ENCODE measurements at places on chromosomes 12 and 14. TPM values are rescaled to one million over a fixed set of nuclear protein-coding genes. Genes with fewer than 3 reads are reported as not detected.

DNA sequence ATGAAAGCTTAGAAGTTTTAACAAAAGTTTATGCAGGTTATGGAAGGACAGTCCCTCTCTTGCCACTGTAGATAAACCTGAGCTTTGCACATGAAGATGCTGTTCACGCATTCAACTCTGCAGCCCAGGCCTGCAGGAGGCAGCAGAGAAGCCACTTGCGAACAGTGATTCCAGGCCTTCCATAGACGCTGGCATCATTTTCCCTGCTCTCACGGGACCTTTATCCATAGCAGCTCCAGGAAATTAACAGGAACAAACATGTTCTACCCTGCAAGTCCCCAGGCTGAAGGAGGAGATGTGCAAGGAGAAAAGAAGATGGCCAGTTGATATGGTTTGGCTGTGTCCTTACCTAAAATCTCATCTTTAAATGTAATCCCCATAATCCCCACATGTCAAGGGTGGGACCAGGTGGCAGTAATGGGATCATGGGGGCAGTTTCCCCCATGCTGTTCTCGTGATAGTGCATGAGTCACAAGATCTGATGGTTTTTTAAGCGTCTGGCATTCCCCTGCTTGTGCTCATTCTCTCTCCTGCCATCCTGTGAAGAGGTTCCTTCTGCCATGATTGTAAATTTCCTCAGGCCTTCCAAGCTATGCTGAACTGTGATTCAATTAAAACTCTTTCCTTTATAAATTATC, 2.0 kb downstream of the ERP27 start:
- no peaks in the 10 kb centered on the region for H3K27me3 ChIP-seq
- H3K27ac ChIP-seq = no peak overlapping the region
- no peaks in the 10 kb centered on the region for H3K4me1 ChIP-seq
- no peak for DNase-seq

DNA sequence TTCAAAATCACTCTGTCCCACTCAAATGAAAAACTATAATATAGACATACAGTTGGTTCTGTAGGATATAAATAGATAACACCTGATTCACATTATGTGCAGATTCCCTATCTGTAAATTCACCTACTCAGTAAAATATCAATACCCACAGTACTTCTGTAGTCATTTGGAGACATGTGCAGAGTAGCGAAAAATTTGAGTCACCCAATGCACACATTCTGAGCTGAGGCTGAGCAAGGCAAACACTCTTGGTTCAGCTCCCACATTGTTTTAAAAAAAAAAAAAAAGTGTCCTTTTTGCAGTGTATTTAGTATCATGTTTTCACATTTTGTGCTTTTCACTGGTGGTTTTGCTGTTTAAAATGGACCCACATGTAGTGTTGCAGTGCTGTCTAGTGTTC, 27.3 kb upstream of the BBS10 start:
- no peaks in the 10 kb centered on the region for H3K27me3 ChIP-seq
- H3K27ac ChIP-seq = no peak overlapping the region
- H3K4me3 ChIP-seq = no peak overlapping the region
- no peak for DNase-seq
- H3K4me1 ChIP-seq = no peaks in the 10 kb centered on the region

- H3K27me3 ChIP-seq = no peaks in the 10 kb centered on the region
- no peaks in the 10 kb centered on the region for H3K36me3 ChIP-seq
- no peak overlapping the region for H3K27ac ChIP-seq
- DNase-seq = no peak
Observed at GRCh38 chr14:64701660-64702059, 2.6 kb upstream of the PLEKHG3 start.

DNA sequence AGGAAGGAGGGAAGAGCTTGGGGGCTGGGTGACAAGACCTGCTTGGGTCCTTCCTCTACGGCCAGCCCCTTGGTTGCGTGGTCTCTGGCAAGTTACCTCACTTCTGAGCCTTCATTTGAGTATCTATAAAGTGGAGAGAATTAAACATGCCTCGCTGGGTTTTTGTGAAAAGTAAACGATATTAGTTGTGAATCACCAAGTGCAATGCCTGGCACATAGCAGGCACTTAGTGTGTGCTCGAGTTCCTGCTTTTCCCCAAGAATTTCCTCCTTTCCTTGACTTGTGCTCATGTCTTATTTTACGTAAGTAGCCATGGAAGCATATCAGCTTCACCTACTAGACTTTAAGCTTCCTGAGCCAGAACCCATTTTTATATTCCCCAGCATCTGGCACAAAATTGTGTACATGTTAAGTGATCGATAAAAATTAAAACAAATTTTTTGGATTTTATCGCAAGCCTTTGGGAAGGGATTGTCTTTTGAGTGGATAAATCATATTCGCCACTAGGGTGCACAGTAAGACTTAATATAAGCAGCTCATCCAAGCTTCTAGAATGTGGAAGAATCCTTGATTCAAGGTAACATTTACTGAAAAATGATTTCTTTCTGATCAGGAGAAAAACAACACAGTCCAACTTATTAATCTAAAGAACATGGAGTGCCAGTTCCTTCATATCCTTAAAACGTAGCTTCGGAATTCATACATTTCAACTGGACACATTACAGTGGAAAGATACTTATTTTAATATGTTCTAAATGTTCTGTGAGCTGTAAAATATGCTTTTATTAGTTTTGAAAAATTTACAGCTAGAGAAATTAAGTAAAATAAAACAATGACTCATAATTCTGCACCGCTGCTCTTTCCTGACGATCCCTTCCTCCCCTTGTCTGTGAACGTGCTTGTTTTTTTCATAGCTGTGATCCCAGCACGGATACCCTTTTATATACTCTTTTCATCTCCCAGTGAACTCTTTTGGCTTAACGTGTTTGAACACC, 62.0 kb downstream of the SLC25A47 start:
- H3K4me3 ChIP-seq = no peak overlapping the region
- H3K27me3 ChIP-seq = no peaks in the 10 kb centered on the region
- no peak for DNase-seq
- peaks cover 36% of the 10 kb centered on the region for H3K4me1 ChIP-seq
- no peaks in the 10 kb centered on the region for H3K36me3 ChIP-seq
- H3K27ac ChIP-seq = peak overlapping the region; percentile 70

DNA sequence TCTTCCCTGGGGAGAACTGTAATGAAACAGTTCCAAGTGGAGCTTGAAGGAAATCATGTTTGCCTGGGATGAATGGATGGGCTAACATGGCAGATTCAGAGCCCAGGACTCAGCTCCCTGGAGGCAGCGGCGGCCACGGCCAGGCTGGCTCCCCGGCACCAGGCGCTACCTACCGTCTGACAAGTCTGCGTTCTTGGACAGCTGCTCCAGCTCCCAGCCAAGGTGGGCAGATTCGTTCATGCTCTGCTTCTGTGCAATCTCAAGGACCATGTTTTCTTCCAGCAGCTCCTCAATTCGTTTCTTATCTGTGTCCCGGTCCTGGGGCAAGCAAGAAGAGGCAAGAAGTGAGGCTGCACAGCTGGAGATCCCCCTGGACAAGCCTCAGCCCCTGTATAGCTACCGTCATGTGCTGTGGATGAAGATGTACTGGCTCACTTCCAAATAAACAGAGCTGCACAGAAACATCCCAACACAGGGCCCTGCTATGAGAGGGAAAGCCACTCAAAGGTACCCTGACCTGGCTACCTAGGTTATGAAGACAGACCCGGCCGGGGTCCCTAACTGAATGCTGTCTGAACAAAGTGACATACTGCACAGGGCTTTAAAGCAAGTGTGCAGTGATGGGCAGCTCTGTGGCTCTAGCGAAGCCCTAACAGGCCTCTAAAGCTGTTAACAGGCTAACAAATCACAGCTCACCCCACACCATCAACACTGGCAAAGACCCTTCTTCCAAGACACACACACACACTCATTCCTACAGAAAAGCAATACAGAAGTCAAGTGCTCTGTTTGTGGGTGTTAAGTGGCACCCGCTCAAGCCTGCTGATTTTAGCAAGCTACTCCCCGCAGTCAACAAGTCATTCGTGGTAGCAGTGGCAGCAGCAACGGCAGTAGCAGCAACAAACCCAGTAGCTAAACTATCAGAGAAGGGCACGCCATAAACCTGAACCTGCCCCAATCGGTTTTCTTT, 80.4 kb upstream of the GPR68 start:
- H3K27me3 ChIP-seq = no peaks in the 10 kb centered on the region
- no peak overlapping the region for H3K4me3 ChIP-seq
- DNase-seq = no peak
- peaks cover 22% of the 10 kb centered on the region for H3K4me1 ChIP-seq
- no peak overlapping the region for H3K27ac ChIP-seq

DNA sequence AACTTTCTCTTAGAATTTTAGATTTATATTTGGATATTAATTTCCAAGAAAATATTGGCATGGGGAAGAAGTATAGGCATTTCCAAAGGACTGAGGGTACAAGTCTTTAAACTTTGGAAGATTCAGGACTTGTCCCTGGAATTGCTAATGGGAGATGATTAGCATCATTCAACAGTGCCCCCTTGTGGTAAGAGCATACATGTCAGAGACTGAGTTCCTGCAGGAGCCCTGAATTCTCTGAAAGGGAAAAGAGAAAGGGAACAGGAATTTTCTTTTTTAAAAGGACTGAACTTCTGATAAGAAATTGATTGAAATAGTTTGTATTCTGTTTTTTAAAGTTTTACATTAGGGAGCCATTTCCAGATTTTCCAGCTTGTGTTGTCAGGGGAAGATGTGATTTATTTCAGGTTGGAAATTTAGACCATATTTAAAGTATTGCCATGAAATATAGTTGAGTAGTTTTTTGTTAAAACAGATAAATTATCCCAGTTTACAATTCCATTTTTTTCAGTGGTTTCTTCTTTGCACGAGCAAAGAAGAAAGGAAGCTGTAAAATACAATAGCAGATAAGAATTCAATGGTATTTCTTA, 44.0 kb upstream of the REP15 start:
- no peak overlapping the region for H3K27ac ChIP-seq
- H3K36me3 ChIP-seq = no peaks in the 10 kb centered on the region
- H3K27me3 ChIP-seq = no peaks in the 10 kb centered on the region
- H3K4me3 ChIP-seq = no peak overlapping the region
- DNase-seq = peak; percentile 76
- H3K4me1 ChIP-seq = no peaks in the 10 kb centered on the region

DNA sequence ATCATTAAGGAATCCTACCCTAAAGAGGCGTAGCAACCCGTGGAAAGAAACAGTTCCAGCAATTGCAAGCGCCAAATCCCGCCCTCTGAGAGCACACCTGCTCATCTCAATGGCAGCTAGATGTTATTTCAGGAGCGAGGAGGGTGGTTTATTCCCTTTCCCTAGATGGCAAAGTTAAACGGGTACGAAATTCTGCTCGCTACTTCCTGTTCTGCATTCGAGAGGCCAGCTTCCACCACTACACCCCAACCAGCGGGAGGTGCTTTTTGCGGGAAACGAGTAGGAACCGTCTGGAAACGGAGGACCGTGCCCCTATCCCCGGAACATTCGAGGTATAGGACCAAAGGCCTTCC, 536 bp downstream of the VPS29 start:
- H3K27me3 ChIP-seq = no peaks in the 10 kb centered on the region
- DNase-seq = no peak
- H3K4me1 ChIP-seq = peaks cover 37% of the 10 kb centered on the region
- H3K36me3 ChIP-seq = no peaks in the 10 kb centered on the region
- H3K27ac ChIP-seq = peak overlapping the region; percentile 29

- peaks cover 22% of the 10 kb centered on the region for H3K4me1 ChIP-seq
- no peak for DNase-seq
- H3K4me3 ChIP-seq = no peak overlapping the region
- no peak overlapping the region for H3K27ac ChIP-seq
- no peaks in the 10 kb centered on the region for H3K27me3 ChIP-seq
Observed at GRCh38 chr12:19577281-19577530, 137.9 kb downstream of the AEBP2 start.

DNA sequence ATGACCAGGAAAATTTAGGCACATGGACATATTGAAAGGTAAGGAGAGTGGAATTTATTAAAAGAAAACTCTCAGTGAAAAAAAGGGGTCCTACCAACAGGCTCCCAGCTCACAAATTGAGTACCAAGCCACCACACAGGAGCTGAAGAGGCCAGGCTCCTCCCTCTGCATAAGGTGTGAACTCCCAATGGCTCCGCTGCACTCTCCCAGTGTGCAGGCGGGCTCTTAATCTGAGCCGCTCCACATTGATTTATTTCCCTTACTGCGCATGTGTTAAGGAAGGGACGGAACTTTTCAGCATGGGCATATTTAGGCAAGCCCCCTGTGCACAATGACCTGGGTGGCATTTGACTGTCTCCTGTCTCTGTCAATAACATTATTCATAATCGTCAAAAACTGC, 68.6 kb upstream of the PLEKHG7 start:
- H3K27me3 ChIP-seq = no peaks in the 10 kb centered on the region
- DNase-seq = no peak
- peaks cover 5% of the 10 kb centered on the region for H3K4me1 ChIP-seq
- no peaks in the 10 kb centered on the region for H3K36me3 ChIP-seq
- H3K27ac ChIP-seq = no peak overlapping the region

DNA sequence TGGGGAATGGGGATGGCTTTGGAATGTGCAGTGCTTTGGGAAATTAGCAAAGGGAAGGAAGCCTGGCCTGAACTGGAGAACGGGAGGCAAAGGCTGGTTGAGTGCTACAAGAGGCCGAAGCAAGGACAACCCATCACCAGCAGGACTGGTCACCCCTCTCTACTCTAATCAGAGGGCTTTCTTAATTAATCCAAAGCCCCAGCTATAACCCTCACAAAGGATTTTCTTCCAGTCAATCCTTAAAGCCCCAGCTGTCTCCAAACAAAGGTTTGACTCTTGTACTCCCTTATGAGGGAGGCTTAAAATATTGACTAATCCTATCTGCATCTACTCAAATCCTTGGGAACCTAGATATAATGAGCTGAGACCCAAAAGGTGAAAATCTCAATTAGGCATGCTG, 256.3 kb downstream of the NTF3 start:
- H3K4me1 ChIP-seq = no peaks in the 10 kb centered on the region
- H3K4me3 ChIP-seq = no peak overlapping the region
- no peak overlapping the region for H3K27ac ChIP-seq
- no peak for DNase-seq
- no peaks in the 10 kb centered on the region for H3K27me3 ChIP-seq
- H3K36me3 ChIP-seq = no peaks in the 10 kb centered on the region

DNA sequence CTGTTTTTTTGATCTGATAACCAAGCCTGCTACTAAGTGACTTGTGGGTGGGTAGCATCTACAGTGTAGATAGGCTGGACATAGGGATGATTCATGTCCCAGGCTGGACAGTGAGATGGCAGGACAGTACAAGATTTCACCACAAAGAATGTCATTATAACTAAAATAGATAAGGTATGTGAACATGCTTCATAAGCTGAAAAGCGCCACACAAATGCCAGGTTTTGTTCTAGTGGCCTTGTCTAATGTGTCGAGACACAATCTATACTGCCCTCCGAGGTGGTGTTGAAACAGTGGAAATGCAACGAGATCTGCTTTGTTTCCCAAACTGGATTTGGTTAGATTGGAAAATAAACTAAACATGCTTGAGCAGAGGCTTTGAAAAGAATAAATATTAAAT, 4.4 kb downstream of the LGALS3 start:
- no peaks in the 10 kb centered on the region for H3K36me3 ChIP-seq
- no peaks in the 10 kb centered on the region for H3K27me3 ChIP-seq
- H3K4me1 ChIP-seq = peaks cover 3% of the 10 kb centered on the region
- peak; percentile 70 for DNase-seq
- no peak overlapping the region for H3K4me3 ChIP-seq
- H3K27ac ChIP-seq = no peak overlapping the region

The MYF6 gene
- not detected for polyA plus RNA-seq

The CD163L1 gene
- polyA plus RNA-seq = 6.2 TPM

The SCNN1A gene
- 4.3 TPM for polyA plus RNA-seq

The OTUB2 gene
- polyA plus RNA-seq = 0.48 TPM

The TTC6 gene
- not detected for polyA plus RNA-seq

The RERG gene
- polyA plus RNA-seq = 47.9 TPM
